A549 treated with CORT108297 at 1 μM for 4 hours (cell line): ENCODE measurements at places on chromosomes 2 and 18. TPM values are rescaled to one million over a fixed set of nuclear protein-coding genes. Genes with fewer than 3 reads are reported as not detected.

PLGLB2 gene
- total RNA-seq, result 0.13 to 0.35 TPM (median 0.25 TPM) in 4 of 5 replicates, not detected in the other

MATN3 gene
- 9.1 to 16.9 TPM (median 14.0 TPM) in 5 replicates for total RNA-seq

SCTR gene
- not detected in 5 replicates for total RNA-seq

PPP1CB gene
- 102 to 122 TPM (median 105 TPM) in 5 replicates for total RNA-seq

AMER3 gene
- total RNA-seq, result not detected in 5 replicates

DYNAP gene
- not detected in 5 replicates for total RNA-seq

VPS54 gene
- 13.9 to 17.8 TPM (median 15.0 TPM) in 5 replicates for total RNA-seq

EFHD1 gene
- 1.9 to 2.9 TPM (median 2.5 TPM) in 5 replicates for total RNA-seq

ALLC gene
- 0.06 to 0.13 TPM (median 0.12 TPM) in 4 of 5 replicates, not detected in the other for total RNA-seq

GALNT13 gene
- 8.4 to 10.9 TPM (median 9.5 TPM) in 5 replicates for total RNA-seq

ELOA2 gene
- total RNA-seq, result not detected in 5 replicates

COL4A4 gene
- total RNA-seq, result 1.2 to 2.7 TPM (median 1.7 TPM) in 5 replicates

ACMSD gene
- total RNA-seq, result not detected in 5 replicates

IL1B gene
- total RNA-seq, result 0.21 to 0.57 TPM (median 0.24 TPM) in 5 replicates

LOXHD1 gene
- total RNA-seq, result not detected in 5 replicates

UGT1A8 gene
- 0.05 to 0.07 TPM (median 0.05 TPM) in 3 of 5 replicates, not detected in the others for total RNA-seq

SERPINB11 gene
- 0.07 to 0.13 TPM (median 0.10 TPM) in 3 of 5 replicates, not detected in the others for total RNA-seq

YIPF4 gene
- 43.5 to 56.9 TPM (median 51.0 TPM) in 5 replicates for total RNA-seq

LAMA1 gene
- total RNA-seq, result 0.03 to 0.17 TPM (median 0.07 TPM) in 5 replicates

RANBP2 gene
- total RNA-seq, result 19.1 to 29.0 TPM (median 23.4 TPM) in 5 replicates

STPG4 gene
- 0.05 TPM in 1 of 5 replicates, not detected in the others for total RNA-seq

SLC4A5 gene
- 0.24 to 0.63 TPM (median 0.42 TPM) in 5 replicates for total RNA-seq

CIAO1 gene
- 74.5 to 94.5 TPM (median 91.0 TPM) in 5 replicates for total RNA-seq

C1QL2 gene
- total RNA-seq, result 0.06 to 0.20 TPM (median 0.07 TPM) in 5 replicates

KCNG2 gene
- not detected in 5 replicates for total RNA-seq

MFF gene
- total RNA-seq, result 105 to 117 TPM (median 108 TPM) in 5 replicates

FRZB gene
- total RNA-seq, result 0.03 to 0.15 TPM (median 0.06 TPM) in 4 of 5 replicates, not detected in the other

NEB gene
- total RNA-seq, result 0.12 to 0.70 TPM (median 0.22 TPM) in 5 replicates

DSG3 gene
- total RNA-seq, result 0.01 TPM in 3 of 5 replicates, not detected in the others

CEP76 gene
- total RNA-seq, result 7.0 to 8.2 TPM (median 7.4 TPM) in 5 replicates

EPB41L3 gene
- total RNA-seq, result 0.21 to 0.74 TPM (median 0.23 TPM) in 5 replicates

IGFBP5 gene
- 0.10 to 0.27 TPM (median 0.19 TPM) in 5 replicates for total RNA-seq

LCT gene
- total RNA-seq, result 0.03 to 0.06 TPM (median 0.03 TPM) in 4 of 5 replicates, not detected in the other

TTL gene
- 34.8 to 41.4 TPM (median 36.7 TPM) in 5 replicates for total RNA-seq

RAB6C gene
- not detected in 5 replicates for total RNA-seq

ALPP gene
- 0.59 to 0.81 TPM (median 0.74 TPM) in 5 replicates for total RNA-seq

HOXD12 gene
- total RNA-seq, result not detected in 5 replicates

HJURP gene
- 73.9 to 78.1 TPM (median 76.4 TPM) in 5 replicates for total RNA-seq

TNFRSF11A gene
- total RNA-seq, result 5.3 to 9.0 TPM (median 7.6 TPM) in 5 replicates

WIPF1 gene
- total RNA-seq, result 16.9 to 26.7 TPM (median 22.5 TPM) in 5 replicates

GNLY gene
- 0.08 TPM in 1 of 5 replicates, not detected in the others for total RNA-seq

AP1S3 gene
- 24.9 to 53.7 TPM (median 34.1 TPM) in 5 replicates for total RNA-seq

KANSL1L gene
- total RNA-seq, result 0.43 to 0.67 TPM (median 0.50 TPM) in 5 replicates

MAL gene
- total RNA-seq, result 0.07 TPM in 1 of 5 replicates, not detected in the others
